Fibroblast of lung (primary cell): ENCODE measurements at places on chromosomes 5 and 9. TPM values are rescaled to one million over a fixed set of nuclear protein-coding genes. Genes with fewer than 3 reads are reported as not detected.

- no peak for DNase-seq
Measured at GRCh38 chr5:125536095-125536494, 789.7 kb upstream of the ZNF608 start.

DNA sequence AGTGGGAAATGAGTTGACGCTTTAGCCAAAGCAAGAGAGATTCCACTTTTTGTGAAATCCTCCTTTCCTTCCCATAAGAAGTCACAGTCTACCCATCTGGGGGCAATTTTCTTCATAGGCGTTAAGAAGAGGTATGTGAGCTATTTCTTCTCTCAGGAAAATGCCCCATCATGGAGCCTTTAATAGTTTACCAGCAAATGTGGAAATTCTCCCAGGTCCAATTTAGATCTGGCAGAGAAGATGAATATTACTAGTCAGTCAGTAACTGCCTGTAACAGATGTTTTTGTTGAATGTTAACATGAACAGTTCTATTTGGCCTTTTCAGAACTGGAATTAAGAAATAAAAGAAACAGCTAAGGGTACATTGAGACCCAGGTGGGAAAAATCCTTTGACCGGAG, 156.4 kb upstream of the RFX3 start:
- DNase-seq, result no peak

GRCh38 chr5:122310889-122311288, 1.1 kb upstream of the SNCAIP start:
- no peak for DNase-seq

Gene IGIP
- 11.7 and 13.4 TPM in 2 replicates for total RNA-seq

Gene MAT2B
- 136 and 160 TPM in 2 replicates for total RNA-seq

DNA sequence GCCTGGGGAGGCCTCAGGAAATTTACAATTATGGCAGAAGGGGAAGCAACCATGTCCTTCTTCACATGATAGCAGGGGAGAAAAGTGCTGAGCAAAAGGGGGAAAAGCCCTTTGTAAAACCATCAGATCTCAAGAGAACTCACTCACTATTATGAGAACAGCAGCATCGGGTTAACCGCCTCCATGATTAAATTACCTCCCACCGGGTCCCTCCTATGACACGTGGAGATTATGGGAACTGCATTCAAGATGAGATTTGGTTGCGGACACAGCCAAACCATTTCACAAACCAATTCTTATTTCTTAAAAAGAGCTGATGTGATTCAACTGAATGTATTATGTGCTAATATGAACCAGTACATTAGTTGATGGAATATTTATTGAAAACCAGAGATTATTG, 63.9 kb downstream of the PARP8 start:
- DNase-seq, result no peak

GRCh38 chr5:176789873-176790615, 20.3 kb upstream of the UNC5A start:
- no peak for DNase-seq

GRCh38 chr5:8333485-8333884, 464.5 kb downstream of the MTRR start:
- DNase-seq, result no peak

- no peak for DNase-seq
Measured at GRCh38 chr5:2998106-2998505, 246.6 kb upstream of the IRX2 start.

DNA sequence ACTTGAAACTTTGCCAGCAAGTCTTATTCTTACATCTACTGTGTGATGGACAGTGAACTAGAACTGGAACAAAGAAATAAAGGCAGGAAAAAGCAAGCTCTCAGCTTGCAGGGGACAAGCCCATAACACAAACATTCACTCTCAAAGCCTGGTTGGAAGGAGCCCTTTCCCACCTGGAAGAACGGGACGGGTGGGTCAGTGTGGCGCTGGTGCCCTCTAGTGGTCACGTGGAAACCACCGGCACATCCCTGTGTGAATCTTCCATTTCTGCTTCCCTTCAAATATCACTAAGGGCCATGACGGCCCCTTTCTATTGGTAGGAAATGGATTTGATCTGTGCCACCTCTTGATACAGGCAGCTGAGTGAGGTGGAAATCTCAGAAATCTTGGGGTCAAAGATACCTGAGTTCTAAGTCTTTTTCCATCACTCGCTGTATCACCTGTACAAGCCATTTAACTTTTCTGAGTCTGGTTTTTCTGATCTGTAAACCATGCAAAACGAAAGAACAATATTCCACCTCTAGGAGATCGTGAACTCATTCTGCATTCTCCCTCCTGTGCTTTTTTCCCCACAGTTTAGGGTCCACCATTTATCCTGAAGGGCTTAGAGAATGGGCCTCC, 211.6 kb downstream of the MSX2 start:
- DNase-seq, result peak; percentile 39

Gene SPEF2
- total RNA-seq, result 5.9 and 6.9 TPM in 2 replicates

GRCh38 chr9:117875886-117876285, 171.7 kb downstream of the TLR4 start:
- DNase-seq, result no peak

Gene SHLD3
- 3.5 and 4.4 TPM in 2 replicates for total RNA-seq

- no peak for DNase-seq
Measured at GRCh38 chr9:114290561-114290986, 32.3 kb upstream of the ORM1 start.

Gene SH2D3C
- total RNA-seq, result 0.26 TPM in 1 of 2 replicates, not detected in the other

Gene ARL14EPL
- total RNA-seq, result not detected in 2 replicates

GRCh38 chr9:4415281-4415680, 75.0 kb upstream of the SLC1A1 start:
- no peak for DNase-seq
